Foreskin keratinocyte (primary cell): ENCODE measurements at places on chromosomes 2 and 18. TPM values are rescaled to one million over a fixed set of nuclear protein-coding genes. Genes with fewer than 3 reads are reported as not detected.

The INO80B gene
- total RNA-seq = 33.4 and 36.2 TPM in 2 replicates

The HOXD13 gene
- not detected in 2 replicates for total RNA-seq

The EMILIN1 gene
- 0.37 and 0.39 TPM in 2 replicates for total RNA-seq

The PTMA gene
- 1,605 and 1,879 TPM in 2 replicates for total RNA-seq

The INO80C gene
- total RNA-seq = 56.3 and 62.6 TPM in 2 replicates

GRCh38 chr18:79952996-79953559 lies 1.6 kb upstream of the SLC66A2 start:
- DNase-seq = no peak

DNA sequence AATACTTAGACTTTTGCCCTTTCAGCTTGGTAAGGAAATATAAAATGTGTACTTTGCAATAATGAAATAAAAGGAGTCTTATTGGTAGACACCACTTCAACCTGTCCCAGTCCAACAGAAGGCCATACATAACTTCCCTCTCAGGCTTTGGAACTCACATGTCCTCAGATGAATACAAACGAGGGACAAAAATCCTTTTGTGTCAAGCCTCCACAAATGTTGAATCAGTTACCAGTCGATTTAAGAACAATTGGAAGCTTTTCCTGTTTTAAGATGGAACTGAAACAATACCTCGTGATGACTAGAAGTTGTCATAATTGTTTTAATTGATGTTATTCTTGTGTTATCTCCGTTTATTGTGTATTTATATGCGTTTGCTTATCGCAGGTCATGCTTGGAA lies 385.1 kb upstream of the POU3F3 start:
- no peak for DNase-seq

DNA sequence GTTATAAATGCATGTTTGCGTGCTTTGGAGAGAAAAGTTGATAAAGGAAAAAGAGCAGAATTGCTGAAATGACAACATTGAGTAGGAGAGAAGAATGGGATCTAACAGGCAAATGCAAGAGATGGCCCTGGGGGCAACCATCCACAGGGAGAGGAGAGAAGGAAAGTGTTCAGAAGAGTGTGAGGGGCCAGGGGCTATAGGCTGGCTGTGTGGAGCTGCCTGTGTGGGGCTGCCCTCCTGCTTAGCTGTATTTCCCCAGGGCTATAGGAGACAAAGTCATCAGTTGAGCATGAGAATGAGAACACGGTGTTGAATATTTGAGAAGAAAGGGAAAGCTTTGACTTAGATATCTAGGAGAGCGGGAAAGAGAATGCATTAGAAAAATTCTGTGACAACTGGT lies 572.0 kb downstream of the SOX11 start:
- no peak for DNase-seq

- no peak for DNase-seq
Measured at GRCh38 chr2:217827430-217828201, 175.2 kb downstream of the TNS1 start.

- DNase-seq = no peak
Measured at GRCh38 chr2:239136762-239137161, 264.1 kb downstream of the HDAC4 start.

GRCh38 chr2:22883054-22883453 lies 501.9 kb upstream of the KLHL29 start:
- no peak for DNase-seq

DNA sequence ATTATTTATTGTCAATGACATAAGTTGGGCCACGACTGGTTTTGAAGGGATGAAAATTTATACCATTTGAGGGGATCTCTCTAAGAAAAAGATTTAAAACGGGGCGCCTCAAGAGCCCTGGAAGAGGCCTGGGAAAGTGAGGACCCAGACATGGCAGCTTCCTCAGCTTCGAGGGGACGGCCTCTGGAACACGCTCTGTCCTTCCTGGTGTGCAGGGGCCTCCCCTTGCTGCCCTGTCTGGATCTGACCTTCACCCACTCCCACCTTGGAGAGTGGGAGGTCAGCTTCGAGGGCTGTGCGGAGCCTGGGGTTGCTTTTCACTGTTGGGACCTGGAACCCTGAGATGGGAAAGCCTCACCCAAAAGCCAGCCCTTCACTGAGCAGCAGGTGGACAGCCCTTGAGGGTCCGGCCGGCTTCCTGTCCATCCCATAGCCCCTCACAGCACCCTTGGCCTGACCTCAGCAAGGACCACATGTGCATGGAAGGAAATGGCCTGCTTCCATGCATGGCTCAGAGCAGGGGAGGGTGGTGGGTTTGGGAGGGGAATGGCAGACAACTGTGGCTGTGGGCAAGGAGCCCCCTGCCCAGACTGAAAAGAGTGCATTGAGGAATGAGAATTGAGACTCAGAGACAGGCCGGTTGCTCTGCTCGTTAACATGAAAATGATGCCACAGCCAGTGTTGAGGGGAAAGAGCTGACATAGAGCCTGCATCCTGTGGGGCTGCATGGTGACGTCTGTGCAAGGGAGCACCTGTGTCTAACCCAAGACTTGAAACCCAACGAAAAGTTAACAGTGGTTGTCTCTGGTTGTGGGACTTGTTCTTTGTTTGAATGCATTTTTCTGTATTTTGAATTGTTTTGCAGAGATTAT lies 16.3 kb downstream of the FBLN7 start:
- DNase-seq = no peak

- DNase-seq = no peak
Measured at GRCh38 chr2:146503366-146503765, 1341.5 kb upstream of the ACVR2A start.

- no peak for DNase-seq
Measured at GRCh38 chr2:187302116-187302515, 145.9 kb downstream of the CALCRL start.

- DNase-seq = no peak
Measured at GRCh38 chr2:239402666-239403065, 1.8 kb upstream of the HDAC4 start.

- no peak for DNase-seq
Measured at GRCh38 chr2:199230091-199230490, 227.6 kb downstream of the SATB2 start.

DNA sequence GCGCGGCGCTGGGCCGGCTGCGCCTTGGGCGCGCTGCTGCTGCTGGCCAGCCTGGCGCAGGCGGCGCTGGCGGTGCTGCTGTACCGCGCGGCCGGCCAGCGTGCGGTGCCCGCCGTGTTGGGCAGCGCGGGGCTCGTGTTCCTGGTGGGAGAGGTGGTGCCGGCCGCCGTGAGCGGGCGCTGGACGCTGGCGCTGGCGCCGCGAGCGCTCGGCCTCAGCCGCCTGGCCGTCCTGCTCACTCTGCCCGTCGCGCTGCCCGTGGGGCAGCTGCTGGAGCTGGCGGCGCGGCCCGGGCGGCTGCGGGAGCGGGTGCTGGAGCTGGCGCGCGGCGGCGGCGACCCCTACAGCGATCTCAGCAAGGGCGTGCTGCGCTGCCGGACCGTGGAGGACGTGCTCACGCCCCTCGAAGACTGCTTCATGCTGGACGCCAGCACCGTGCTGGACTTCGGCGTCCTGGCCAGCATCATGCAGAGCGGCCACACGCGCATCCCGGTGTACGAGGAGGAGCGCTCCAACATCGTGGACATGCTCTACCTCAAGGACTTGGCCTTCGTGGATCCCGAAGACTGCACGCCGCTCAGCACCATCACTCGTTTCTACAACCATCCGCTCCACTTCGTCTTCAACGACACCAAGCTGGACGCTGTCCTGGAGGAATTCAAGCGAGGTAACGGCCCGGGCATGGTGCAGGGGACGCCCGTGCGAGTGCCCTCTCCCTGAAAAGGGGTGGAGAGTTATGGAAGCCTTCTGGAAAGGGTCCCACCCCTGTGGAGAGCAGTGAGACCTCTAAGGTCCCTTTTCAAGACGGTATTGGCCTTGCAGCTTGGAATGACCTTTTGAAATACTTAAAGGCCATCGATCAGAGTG lies 1.0 kb downstream of the CNNM3 start:
- DNase-seq = no peak

DNA sequence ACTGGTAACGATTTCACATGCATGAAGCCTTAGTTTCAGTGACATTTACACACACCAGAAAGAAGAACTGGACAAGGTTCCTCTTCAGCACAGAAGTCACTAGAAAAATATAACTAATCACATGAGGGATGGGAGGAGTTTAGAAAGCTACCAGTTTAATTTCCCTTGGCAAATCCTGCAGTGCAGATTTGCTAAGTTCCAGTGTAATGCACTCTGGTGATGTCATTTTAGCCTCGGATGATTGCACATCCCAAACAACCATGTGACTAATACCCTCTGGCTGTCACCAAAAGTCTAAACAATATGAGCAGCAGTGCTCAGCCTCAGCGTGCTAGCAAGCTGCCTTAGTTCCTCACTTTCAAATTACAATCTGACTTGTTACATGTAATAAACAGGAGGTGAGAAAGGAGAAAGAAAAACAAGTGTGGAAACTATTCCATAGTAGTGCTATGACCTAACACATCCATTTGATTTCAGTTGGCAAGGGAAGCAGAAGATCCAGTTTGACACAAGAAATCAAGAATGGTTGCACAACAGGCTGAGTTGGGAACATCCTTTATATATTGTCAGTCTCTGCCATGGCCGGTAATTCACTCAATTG lies 35.3 kb upstream of the PPP1CB start:
- DNase-seq = peak; percentile 87
